ENCODE measurements at places on chromosomes 7 and 10. TPM values are rescaled to one million over a fixed set of nuclear protein-coding genes. Genes with fewer than 3 reads are reported as not detected.
A peak's percentile ranks its signal among the peaks of the same experiment; 100 is the strongest.

GRCh38 chr7:112448891-112449290 is 1.4 kb upstream of the IFRD1 start:
- DNase-seq = no peak
- no peak overlapping the region for H3K4me3 ChIP-seq
- H3K27ac ChIP-seq = no peak overlapping the region
- no peaks in the 10 kb centered on the region for H3K36me3 ChIP-seq
- peaks cover 16% of the 10 kb centered on the region for H3K4me1 ChIP-seq
- H3K27me3 ChIP-seq = no peaks in the 10 kb centered on the region

The STN1 gene
- 11.6 TPM for total RNA-seq

DNA sequence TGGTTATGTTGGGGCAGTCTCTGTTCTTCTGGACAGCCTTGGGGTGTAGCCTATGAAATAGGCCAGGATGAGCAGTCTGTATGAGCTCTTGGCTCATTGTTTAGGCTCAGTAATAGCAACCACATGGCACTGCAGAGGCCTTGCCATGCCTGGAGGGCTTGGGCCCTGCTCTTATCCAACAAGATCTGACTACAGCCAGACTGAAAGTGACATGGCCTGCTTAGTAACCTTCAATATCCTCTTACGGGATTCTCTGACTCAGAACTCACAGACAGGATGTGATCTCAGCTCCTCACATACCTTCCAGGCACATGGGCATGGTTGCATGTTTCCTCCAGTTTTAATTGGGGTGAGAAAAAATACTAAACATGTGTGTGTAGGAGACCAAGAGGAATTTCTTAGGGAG is 289.3 kb downstream of the PTEN start:
- no peak overlapping the region for H3K4me3 ChIP-seq
- DNase-seq = peak; percentile 21
- H3K27ac ChIP-seq = peak overlapping the region; percentile 66
- no peaks in the 10 kb centered on the region for H3K27me3 ChIP-seq
- H3K4me1 ChIP-seq = peaks cover 41% of the 10 kb centered on the region

GRCh38 chr7:114062810-114063209 is 144.0 kb upstream of the PPP1R3A start:
- H3K4me1 ChIP-seq = no peaks in the 10 kb centered on the region
- H3K36me3 ChIP-seq = no peaks in the 10 kb centered on the region
- H3K27ac ChIP-seq = no peak overlapping the region
- DNase-seq = no peak
- no peaks in the 10 kb centered on the region for H3K27me3 ChIP-seq

GRCh38 chr10:94125856-94126255 is 132.1 kb downstream of the PLCE1 start:
- H3K27ac ChIP-seq = peak overlapping the region; percentile 40
- no peak overlapping the region for H3K4me3 ChIP-seq
- no peaks in the 10 kb centered on the region for H3K27me3 ChIP-seq

Measured in thoracic aorta (tissue), 2 donors.